ENCODE measurements at places on chromosomes 12 and 14.

DNA sequence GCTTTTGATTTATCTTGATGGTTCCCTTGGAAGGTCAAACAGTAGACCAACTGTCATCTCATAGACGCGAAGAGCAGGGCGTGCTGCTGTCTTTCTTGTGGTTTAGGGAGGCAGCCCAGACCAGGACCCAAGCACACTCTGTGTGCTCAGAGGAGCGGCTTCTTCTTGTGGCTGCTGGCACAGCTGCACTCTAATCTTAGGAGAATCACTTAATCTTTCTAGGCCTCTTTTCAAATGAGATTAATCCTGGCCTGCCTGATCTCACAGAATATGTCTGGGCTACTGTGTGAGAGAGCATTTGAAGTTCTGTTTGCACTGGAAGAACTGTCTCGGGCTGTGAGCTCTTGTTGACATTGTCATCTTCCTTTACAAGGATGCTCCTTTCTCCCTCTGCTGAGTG is 60.0 kb upstream of the TRAF3 start:
- DNase-seq, result no peak

DNA sequence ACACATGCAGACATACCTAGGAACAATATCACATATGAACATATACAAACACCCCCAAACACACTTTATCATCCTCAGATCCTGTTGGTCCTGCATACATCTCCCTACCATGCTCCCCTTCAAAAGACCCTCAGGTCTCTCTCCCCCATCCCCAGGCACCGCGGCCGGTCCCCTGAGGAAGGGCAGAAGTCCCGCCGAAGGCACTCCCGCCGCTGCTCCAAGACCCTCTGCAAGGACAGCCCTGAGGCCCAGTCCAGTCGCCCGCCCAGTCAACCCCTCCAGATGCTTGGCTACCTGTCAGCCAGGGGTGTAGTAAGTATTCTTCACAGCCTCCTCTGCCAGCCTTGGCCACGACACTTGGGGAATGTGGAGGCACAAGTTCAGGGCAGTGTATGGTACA is 48.2 kb upstream of the HSPB8 start:
- no peak for DNase-seq

DNA sequence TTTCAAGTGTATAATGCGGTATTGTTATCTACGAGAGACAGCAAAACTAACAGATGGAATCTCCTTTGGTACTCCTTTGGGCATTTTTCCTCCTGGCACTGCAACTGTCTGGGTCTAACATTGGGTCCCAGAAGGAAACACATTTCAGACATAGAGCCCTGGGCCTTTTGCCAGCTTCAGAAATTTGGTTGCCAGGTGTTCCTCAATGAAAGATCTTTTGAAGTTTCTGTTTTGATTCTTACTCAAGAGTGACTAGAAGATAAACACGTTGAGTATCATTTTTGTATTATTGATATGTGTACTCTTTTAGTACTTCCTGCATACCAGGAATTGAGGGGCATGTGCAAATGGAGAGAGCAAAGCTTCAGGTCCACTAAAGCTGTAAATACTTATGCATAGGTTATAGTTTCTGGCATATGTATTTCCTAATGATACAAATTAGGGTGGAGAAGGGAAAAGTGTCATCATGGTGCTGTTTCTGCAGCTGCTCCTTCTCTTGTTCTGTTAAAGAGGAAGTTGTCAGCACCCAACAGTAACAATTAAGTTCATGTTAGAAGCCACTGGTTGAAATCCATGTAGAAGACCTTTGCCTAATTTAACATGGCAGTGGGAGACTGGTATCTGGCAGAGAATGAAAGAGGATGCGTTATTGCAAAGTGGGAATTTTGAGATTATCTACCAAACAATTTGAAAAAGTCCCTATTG is 53.5 kb downstream of the SLC38A6 start:
- DNase-seq, result no peak

DNA sequence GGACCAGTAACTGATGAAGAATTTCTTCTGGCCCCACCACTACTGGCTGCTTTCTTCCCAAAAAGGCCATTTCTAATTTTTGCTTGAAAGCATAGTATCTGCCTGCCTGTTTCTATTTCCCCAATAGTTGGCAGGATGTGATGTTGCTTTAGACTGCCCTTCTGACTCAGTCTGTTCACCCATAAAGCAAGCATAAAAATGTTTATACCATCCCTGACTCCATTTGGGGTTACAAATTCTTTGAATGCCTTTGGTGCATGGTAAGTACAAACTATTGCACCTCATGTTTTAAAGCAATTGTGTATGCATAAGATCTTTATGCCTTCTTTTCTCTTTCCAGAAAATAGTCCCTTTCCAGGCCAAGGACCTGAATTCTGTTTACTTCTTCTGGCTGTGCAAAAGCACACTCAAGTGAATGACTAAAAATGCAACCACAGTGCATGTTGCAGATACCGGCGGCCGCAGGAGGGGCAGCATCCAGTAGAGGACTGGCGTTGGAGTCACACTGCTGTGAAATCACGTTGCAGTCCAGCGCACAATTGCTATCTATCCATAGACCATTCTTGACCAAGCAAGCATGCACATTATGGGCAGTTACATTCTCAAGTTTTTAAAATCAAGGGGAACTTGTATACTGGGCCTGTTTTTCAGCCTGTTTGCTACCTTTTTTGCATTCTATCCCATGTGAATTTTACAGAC is 82.4 kb downstream of the SLC5A8 start:
- DNase-seq, result no peak

DNA sequence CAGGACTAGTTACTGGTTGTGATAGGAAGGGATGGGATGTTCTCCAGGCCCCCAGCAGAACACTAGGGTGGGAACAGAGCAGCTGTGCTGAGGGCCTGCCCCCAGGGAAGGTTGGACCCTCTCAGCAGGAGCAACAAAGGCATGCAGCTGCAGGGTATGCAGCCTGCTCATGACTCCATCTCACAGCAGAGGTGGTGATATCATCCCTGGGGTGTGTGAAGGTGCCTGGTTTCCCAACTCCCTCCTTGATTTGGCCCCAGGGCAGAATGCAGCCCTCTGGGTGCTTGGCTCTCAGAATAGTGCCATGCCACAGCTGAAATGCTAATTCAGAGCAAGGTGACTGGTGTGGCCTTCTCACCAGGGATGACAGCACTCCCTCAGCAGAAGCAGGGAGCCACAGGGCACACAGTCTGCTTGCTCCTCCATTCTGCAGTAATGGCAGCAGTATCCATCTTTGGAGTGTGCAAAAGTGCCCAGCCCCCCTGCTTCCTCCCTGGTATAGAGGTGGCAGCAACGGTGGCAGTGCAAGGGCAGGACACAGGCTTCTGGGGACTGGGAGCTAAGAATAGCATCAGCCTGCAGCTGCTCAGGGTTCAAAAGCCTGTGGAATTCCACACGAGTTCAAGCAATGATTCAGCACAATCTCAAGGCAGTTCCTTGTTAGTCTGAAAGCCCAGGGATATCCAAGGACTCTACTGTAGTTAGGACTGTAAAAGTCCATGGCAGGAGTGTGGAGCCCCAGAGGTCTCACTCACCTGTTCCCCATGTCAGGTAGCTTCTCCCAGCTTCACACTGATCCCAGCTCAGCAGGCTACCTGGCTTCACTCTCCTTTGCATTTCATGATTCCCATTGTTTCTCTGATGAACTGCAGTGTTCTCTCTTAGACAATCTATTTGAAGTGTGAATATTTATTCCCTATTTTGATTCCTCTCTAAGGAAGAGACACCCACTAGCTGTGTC is 298.1 kb upstream of the FOXG1 start:
- DNase-seq, result no peak

DNA sequence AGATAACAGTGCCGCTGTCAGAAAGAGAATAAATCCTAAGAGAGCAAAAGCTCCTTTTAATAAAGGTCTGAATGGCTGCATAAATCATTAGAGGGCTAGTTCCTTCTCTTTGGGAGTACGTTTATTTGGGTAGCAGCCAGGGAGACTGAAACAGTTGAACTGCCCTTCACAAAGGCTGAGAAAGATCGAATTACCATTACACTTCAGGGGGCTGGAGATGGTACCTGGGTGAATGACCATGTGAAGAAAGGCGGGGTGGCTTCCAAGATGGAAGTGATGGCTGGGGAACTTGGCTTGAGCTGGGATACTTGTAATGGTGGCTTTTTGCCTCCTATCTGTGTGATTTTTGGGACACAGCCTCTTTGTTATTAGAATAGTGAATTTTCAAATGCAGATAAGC is 1.7 kb upstream of the FGD4 start:
- no peak for DNase-seq

DNA sequence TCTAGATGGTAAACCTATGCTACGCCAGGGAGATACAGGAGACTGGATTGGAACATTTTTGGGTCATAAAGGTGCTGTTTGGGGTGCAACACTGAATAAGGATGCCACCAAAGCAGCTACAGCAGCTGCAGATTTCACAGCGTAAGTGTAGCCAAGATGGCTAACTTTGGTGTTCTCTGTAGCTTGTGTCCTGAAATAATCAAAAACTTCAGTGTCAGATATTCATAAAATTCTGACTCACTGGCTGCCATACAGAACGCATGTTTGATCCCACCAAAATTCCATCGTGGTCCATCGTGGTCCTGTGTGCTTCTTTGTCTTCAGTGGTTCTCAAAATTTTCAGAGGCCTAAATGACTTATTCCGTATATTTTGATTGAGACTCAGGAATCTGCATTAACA is 1.3 kb downstream of the STRAP start:
- no peak for DNase-seq

DNA sequence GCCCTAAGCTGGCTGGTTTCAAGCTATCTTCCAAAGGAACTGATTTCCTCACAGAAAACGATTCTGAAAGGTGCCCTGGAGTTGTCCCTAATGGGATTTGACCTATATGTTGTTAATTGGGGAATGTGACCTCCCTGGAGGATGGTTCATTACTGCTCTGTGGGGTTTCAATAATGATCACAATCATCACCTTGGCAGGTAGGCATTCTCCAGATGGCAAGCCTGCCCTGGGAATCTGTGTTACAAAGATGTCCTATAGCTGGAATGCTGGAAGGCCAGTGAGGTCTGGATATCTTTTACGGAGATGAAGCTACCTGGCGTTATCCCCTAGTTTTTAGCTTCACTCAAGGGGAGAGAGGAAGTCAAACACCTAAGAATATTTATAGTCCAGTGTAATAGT is 167.6 kb downstream of the TTC8 start:
- DNase-seq, result no peak

DNA sequence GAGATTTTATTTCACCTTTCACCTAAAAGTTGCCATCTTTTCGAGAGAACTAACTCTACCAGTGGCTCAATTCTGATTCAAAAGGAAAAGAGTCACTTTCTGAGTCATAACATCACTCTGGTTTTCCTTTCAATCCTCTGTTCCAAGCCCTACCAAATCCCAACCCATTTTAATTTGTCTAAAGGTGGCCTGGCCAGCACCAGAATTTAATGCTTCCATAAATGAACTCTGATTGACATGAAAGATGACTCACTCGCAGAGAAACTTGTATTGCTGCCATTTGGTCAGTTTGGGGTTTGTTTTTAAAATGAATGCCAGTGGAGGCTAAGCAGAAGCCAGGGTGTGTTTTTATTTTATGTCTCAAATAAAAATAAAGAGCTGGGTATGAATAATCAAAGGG is 117.4 kb upstream of the SOX5 start:
- DNase-seq, result no peak

DNA sequence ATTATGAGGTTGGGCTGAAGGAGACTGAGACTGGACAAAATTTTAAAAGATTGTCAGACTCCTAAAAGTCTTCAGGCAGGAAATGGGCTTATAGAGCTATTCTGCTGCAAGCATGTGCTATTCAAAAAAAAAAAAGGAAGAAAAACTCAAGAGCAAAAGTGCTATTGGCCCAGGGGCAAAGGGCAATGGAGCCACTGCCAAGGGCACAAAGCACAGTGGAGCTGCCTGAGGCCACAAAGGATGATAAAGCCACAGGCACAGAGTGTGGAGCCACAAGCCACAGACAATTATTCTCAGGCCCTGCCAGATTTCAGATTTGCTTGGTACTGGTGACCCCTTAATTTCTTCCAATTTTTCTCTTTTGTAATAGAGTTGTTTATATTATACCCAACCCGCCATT is 29.6 kb upstream of the GRIN2B start:
- no peak for DNase-seq

DNA sequence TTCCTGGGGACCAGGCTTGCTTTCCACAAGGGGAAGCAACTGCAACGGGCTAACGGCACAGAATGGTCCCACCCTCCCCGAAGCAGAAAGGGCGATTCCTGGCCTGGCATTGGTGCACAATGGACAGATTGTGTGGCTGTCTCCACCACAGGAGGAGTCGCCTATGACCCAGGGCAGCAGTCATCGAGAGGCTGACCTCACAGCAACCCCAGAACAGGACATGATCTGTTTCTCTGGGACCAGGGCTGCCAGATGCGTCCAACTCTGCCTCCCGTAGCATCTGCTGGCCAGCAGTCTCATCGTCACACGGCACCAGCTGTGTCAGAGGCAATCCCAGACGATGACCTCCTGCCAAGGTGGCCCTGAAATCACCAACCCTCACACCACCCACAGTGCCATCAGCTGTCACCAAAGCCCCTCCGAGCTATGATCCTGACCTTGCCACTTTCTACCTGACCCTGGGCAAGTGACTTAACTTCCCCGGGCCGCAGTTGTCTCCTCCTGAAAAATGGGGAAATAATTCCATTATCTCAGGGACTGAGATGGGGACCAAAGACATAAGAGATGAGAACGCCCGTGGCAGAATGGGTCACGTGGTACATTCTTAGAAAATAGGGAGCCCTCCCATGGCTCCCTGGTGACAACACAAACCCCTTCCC is 86.7 kb downstream of the CHGA start:
- no peak for DNase-seq

GRCh38 chr14:52729585-52729924 is 411 bp upstream of the STYX start:
- DNase-seq, result no peak

- no peak for DNase-seq
Observed at GRCh38 chr14:64417055-64417770, 29.1 kb downstream of the MTHFD1 start.

DNA sequence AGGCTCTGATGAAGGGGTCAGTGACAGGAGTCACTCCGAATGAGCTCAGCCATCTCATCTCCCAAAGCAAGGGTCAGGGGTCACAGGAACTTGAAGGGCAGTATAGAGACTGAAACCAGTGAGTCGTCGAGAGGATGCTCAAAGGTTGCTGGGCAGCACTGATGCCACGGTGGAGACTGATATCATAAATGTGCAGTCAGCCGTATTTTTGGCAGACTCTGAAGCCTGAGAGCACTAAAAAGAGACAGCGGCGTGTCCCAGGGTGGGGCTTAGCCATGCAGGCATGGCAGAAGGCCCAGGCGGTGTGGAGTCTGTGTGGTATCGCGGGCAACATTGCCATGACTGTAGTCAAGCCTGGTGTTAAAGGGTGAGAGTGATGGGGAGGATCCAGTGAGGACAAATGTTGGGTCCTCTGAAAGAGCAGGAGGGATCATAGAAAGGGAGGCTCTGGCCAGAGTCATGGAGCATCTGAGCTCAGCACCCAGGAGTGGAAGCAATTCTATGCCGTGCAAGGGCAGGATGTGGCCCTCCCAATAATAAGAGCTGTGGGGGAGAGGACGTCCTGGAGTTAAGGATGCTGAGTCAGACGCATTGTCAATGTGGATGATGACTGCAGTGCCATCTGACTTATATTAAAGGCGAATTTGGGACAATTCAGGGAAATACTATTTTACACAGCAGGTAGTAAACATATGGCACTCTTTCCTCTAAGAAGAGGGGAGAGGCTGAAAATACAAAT is 241.2 kb upstream of the FKBP4 start:
- no peak for DNase-seq

- no peak for DNase-seq
Observed at GRCh38 chr12:103169-103981, 36.8 kb downstream of the IQSEC3 start.

Measured in mucosa of descending colon (tissue), 3 donors.